ENCODE measurements at places on chromosomes 1 and 21.

DNA sequence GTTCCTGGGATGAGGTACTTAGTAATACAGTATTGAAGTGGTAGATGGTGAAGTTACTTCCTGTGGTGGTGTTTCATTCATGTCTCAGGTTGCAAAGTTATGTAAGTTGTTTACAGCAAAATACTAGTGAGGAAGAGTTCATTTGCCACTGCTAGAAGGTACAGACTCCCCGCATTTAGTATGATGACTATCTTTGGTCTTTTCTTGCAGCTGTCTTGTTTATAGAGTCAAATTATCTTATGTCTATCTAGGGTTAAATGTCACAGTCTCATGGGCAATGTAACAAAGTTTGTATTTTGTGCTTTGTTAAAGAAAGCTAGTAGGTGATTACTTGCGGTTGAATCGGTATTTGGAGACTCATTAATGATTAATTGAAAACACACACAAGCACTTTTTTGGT lies 50.2 kb downstream of the LRRC8D start:
- DNase-seq, result no peak

DNA sequence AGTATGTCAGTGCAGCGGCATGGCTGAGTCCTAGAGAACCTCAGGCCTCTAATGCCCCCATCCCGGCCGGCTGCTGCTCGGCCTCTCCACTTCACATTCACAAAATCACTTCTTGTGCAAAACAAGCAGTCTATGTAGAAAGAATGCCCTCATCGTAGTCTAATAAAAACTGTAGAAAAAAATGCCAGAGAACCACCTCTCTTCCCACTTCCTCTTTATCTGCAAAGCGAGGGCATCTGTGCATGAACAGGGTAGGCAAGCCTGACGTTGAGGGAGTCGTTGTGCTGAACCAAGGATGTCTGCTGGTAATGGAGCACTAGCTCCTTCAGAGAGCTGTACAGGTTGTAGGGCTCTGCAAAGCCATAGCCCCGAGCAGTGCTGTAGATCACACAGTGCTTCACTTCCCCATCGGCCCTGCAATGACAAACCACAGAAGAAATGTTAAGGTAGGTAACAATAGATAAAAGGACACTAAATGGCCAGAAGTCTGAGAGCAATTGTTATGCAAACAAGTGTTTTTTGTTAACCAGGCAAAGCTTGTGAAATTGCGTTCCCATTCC lies 88.9 kb downstream of the PIK3R3 start:
- no peak for DNase-seq

- DNase-seq, result peak; percentile 90
Measured at GRCh38 chr1:203556047-203556851, 62.3 kb downstream of the OPTC start.

GRCh38 chr1:54107131-54107530 lies 45.7 kb downstream of the CDCP2 start:
- DNase-seq, result peak; percentile 45

- DNase-seq, result no peak
Measured at GRCh38 chr1:46937270-46937669, 4.0 kb downstream of the CYP4A11 start.

- DNase-seq, result no peak
Measured at GRCh38 chr1:88780485-88780884, 96.4 kb downstream of the PKN2 start.

GRCh38 chr1:173532237-173532636 lies 55.1 kb downstream of the PRDX6 start:
- peak; percentile 14 for DNase-seq

DNA sequence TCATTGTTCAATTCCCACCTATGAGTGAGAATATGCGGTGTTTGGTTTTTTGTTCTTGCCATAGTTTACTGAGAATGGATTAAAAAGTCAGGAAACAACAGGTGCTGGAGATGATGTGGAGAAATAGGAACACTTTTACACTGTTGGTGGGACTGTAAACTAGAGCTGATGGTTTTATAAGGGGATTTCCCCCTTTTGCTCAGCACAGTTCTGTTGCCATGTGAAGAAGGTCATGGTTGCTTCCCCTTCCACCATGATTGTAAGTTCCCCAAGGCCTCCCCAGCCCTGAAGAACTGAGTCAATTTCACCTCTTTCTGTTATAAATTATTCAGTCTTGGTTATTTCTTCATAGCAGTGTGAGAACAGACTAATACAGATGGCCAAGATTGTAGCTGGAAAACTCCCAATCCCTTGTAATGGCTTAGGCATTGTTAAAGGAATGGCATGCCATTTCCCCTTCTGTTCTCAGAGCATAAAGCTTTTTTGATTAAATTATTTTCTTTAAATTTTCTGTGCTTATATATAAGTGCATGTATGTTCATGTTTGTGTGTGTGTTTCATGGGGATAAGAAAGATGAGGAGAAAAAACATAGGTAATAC lies 144.8 kb downstream of the BACH1 start:
- peak; percentile 14 for DNase-seq

DNA sequence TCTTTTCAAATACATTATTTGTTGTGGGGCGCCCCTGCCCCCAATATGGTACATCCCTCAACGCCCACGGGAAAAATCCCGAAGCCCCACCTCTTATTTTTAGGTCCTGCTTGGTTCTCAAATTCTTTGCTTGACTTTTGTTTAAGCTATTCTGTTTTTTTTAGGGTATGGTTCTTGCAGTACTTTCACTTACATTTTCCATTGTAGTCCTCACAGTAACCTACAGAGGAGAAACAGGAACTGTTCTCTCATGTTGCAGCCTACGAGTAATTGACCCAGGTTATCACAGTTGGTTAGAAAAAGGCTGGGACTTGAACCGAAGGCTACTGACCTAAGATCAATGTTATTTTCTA lies 697 bp upstream of the C21orf91 start:
- DNase-seq, result peak; percentile 44

DNA sequence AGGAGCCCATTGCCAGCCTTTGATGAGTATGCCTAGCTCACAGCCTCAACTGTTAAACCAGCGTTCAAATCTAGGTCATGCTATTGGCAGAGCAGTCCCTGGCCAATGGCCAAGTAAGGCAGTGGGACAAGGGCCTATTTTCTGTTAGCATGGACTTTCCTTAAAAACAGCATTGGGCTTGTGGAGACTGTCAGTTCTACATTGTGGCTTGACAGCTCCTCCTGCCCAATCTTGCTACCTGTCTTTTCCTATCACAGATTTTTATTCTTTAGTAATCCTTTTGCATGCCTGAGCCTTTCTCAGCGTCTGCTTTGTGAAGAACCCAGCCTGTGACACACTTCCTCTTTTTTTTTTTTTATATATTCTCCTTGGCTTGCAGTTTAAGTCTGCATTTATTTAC lies 56.4 kb downstream of the DIP2A start:
- DNase-seq, result peak; percentile 35

- DNase-seq, result no peak
Measured at GRCh38 chr1:216054600-216054999, 368.6 kb downstream of the USH2A start.

- no peak for DNase-seq
Measured at GRCh38 chr1:63634471-63634870, 41.3 kb downstream of the PGM1 start.

DNA sequence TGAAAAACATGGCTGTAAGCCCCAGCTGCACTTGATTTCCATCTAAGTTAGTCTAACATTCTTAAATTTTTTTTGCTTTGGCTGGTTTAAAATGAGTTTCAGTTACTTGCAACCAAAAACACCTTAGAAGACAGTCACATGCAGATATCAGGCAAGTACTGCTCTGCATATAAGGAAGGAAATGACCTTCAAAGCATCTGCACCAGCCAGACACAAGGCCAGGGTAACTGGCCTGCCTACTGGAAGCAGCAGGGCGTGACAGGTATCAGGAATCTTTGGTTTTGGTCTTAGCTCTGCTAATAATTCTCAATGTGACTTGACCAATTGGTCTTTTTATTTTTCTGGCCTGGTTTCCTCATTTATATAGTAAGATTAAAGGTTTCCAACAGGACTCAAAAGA lies 33.5 kb downstream of the SCYL3 start:
- DNase-seq, result no peak

- DNase-seq, result no peak
Measured at GRCh38 chr21:14825514-14825974, 239.3 kb downstream of the NRIP1 start.

DNA sequence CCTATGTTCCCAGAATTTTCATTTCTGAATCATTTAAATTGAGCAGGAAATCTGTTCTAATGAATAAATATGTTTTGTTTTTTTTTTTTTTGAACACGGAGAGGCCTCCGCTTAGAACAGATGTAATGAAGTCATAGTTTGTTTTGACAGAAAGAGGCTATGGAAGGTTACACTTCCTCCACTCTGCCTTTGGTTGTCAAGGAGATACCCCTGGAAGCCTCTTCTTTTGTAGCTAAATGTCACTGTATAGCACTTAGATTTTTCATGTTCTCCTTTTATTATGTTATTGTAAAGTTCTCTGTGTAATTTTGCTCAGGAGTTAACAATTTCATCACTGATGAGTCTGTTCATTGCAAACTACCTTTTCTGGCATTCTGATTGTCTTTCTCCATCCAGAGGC lies 22.7 kb upstream of the GNG12 start:
- no peak for DNase-seq

GRCh38 chr1:31977385-31978131 lies 36.1 kb upstream of the KHDRBS1 start:
- DNase-seq, result peak; percentile 77

GRCh38 chr1:222054416-222054815 lies 312.5 kb upstream of the DUSP10 start:
- no peak for DNase-seq

- no peak for DNase-seq
Measured at GRCh38 chr21:14725219-14725618, 179.1 kb upstream of the SAMSN1 start.

DNA sequence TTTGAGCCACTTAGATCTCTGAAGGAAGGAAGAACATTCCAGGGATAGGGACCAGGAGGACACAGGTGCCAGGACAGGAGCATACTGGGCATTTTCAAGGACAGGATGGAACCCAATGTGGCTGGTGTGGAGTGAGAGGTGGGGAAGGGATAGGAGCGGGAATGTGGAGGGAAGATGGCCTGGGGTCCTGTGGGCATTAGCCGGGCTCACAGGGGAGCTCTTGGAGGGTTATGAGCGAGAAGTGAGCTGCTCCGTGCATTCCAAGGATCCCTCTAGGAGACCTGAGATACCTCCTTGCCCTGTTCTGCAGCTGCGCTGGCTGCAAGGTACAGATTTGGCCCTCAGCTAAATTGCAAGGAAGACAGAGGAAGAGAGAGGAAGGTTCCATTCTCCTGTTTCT lies 87.5 kb downstream of the IER5 start:
- DNase-seq, result no peak

- no peak for DNase-seq
Measured at GRCh38 chr1:162323023-162323422, 53.6 kb downstream of the SPATA46 start.

DNA sequence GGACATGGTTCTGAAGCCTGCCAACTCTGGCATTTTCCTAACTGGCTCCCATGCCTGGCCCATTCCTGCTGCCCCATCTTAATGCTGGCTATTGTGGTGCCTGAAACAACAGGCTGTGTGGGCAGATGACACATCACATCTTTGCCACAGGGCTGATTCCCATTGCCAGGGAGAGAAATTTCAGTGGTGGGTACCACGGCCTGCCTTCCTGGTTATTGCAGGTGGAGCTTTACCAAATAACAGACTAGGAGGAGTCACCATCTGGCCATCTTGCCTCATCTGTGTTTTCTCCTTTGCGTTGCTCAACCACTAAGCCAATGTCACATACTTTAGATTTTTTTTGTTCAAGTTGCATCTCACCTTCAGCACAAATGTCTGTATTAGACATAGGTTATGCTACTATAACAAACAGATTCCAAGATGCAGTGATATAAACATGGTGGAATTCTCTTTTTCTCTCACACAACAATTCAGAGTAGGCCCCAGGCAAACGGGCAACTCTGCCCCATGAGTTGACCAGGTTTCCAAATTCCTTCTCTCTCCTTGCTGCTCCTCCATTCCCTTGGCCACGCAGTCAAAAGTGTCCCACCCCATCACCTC lies 14.1 kb downstream of the CDA start:
- DNase-seq, result no peak

DNA sequence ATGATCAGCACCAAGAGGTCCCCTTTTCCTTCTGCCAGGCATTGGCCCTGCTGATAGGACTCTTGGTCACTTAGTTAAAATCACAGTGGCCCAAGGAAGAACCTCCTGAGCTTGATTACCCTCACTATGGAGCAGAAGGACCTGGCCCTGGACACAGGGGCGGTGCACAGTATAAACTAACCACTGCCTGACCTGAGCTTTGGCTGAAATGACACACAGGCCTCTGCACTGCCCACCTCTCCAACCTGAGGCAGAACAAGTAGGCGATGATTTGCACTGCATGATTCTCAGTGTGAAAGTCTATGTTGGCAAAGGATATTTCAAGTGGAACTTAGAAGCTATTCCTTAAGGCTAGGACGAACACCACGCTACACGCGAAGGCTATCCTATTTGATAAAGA lies 48.5 kb downstream of the CAPN2 start:
- no peak for DNase-seq

DNA sequence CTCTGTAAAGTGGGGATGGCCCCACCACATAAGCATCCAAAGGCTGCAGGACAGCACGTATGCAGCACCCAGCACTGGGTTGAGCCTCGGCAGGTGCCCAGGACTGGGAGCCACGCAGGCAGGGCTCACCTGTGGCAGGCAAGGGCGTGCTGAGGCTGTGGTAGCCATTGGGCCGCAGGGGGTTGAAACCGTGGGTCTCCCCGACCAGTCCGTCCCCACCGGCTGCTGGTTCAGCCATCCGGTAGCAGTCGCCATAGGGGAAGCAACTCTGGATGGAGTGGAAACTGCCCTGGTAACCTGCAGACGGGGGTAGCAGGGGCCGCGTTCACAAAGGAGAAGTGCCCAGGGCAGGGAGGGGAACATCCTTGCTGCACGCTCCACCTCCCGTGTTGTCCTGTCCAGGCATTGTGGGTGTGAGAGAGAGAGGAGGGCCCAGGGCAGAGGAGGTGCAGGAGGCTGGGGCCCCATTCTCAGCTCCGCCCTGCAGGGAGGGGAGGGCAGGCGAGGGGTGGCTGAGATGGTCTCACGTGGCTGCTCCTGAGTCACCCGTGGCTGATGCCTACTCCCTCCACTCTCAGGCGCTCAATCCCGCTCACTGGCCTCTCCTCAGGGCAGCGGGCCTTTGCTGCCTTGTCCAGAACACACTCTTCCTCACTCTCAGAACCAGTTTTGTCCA lies 49.9 kb downstream of the DMRTB1 start:
- DNase-seq, result no peak

GRCh38 chr1:165114022-165114888 lies 242.3 kb downstream of the LMX1A start:
- peak; percentile 60 for DNase-seq

GRCh38 chr1:54257876-54258275 lies 57.9 kb downstream of the MRPL37 start:
- no peak for DNase-seq

- peak; percentile 71 for DNase-seq
Measured at GRCh38 chr1:33349081-33349759, 28.3 kb upstream of the A3GALT2 start.

DNA sequence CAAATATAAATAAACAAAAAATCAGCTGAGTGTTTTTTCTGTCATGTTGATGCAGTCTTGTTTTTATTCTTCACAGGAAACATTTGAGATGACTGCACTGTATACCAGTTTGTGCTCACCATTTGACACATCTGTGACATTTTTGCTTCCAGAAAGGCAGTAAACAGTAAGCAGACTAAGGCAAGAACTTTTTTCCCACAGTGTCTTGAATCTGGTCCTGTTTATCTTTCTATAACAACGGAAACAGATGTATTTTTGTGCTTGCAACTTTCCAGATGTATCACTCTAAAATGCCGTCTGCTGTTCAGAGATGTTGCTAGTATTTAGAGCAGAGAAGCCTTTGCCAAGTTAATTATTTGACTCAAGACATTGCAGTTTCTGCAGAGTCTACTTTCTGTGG lies 105.5 kb downstream of the ZC3H11B start:
- no peak for DNase-seq

GRCh38 chr1:108600504-108600903 lies 40.6 kb downstream of the EEIG2 start:
- no peak for DNase-seq

All from GM03348 (cell line).